ENCODE measurements at places on chromosomes 5 and 9.

DNA sequence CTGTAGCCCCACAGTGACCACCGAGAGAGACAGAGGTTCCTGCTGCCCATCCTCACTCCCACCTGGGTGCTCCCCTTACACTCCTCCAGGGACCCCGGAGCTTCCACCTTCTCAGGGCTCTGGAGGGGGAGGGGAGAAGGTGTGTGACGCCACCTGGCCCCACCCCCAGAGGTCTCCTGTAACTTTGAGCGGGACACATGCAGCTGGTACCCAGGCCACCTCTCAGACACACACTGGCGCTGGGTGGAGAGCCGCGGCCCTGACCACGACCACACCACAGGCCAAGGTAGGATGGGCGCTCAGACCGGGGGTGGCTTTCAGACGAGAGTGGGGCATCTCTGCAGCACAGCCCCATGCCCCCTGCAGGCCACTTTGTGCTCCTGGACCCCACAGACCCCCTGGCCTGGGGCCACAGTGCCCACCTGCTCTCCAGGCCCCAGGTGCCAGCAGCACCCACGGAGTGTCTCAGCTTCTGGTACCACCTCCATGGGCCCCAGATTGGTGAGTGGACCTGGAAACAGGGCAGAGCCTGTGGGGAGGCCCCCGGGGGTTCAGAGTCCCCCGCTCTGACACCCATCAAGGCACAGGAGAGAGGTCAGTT, 4.5 kb downstream of the MAMDC4 start:
- no peak for DNase-seq

DNA sequence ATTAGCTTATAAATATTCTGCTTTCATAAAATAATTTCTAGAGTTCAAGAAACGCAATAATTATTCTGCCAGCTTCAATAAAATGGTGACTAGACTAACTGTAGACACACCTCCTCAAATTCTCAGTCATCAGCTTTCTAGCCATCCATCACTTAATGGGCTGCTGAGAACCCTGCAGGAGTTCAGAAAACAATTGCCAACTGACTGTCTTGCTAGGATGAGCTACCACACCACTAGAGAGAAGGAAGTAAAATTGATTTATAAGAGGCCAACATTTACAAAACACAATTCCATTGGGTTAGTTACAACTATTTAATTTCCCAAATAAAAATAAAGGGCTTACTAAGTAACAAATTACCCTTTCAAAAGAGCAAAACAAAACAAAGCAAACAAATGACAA, 126.5 kb upstream of the PAPPA start:
- DNase-seq, result no peak

- DNase-seq, result no peak
These were observed 77.5 kb upstream of the TGFBR1 start for GRCh38 chr9:99027443-99027842.

- DNase-seq, result no peak
These were observed 22.1 kb downstream of the ADRB2 start for GRCh38 chr5:148848393-148849031.

DNA sequence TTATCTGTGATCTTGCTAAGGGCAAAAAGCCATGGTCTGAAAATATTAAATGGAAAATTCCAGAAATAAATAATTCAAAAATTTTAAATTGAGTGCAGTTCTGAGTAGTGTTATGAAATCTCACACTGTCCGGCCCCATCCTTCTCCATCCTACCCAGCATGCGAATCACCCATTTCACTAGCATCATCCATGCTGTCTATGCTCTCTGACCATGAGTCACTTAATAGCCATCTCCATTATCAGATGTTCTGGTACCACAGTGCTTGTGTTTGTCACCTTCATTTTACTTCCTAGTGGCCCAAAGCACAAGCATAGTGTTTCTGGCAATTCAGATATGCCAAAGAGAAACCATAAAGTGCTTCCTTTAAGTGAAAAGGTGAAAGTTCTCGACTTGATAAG, 63.3 kb upstream of the SMC5 start:
- no peak for DNase-seq

GRCh38 chr5:177588413-177588909, 3.5 kb upstream of the TMED9 start:
- no peak for DNase-seq

DNA sequence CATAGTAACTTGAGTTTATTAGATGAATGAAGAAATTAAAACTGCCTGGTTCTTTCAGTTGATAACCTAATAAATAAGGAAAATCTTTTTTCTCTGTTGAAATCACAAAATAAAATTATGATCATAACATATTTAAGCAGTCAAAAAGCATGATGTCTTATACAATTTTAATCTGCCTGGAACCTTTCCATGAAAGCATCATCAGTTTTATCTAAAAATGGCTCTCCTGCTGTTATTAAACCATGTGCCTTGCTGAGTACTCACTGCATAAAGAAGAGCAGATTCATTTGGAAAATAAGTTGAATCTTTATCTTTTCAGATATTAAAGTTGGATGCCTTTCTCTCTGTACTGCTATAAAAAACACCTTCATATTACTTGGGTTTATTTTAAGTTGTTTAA, 148.8 kb downstream of the SLC24A2 start:
- DNase-seq, result no peak

DNA sequence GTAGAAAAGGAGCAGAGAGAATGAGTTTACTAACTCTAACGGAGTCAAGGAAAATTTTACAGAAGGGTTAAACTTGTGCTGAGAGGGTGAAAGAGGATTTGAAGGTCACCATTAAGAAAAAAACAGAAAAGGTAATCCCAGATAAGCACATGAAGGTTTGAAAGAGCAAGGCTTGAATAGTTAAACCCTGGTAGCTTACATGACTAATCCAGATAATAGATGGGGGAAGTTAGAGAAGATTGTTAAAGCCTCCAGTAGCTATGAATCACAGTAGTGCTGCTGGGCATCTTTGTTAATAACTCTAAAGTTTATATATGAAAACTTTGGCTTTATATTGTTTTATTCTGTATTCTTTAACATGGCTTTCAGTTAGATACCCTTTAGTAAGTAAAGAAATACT, 354.5 kb upstream of the FTMT start:
- DNase-seq, result no peak

DNA sequence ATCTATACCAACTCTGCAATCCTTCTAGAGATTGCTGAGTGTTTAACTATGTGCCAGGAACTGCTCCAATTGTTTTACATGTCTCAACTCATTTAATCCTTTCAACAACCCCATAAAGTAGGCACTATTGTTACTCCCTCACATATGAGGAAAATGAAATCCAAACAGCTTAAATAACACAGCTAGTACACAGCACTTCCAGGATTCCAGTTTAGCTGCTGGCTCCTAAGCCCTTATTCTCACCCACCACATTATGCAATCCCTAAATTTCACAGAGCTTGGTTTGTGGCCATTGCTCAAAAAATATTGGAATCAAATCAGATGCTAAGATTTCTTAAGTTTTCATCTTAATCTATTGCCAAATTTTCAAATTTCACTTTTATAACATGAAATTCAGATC, 84.9 kb downstream of the PRELID2 start:
- DNase-seq, result no peak

DNA sequence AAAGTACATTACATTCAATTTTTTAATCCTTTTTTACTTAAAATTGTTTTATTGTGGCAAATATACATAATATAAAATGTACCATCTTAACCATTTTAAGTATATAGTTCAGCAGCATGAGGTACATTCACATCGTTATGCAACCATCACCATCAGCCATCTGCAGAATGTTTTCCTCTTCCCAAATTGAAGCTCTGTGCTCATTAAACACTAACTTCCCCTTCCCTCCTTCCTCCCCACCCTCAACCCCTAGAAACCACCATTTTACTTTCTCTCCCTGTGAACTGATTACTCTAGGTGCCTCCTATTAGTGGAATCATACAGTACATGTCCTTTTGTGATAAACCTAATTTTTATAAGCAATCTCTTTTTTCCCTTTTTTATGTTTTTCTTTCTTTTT, 15.6 kb downstream of the TEX53 start:
- DNase-seq, result no peak

DNA sequence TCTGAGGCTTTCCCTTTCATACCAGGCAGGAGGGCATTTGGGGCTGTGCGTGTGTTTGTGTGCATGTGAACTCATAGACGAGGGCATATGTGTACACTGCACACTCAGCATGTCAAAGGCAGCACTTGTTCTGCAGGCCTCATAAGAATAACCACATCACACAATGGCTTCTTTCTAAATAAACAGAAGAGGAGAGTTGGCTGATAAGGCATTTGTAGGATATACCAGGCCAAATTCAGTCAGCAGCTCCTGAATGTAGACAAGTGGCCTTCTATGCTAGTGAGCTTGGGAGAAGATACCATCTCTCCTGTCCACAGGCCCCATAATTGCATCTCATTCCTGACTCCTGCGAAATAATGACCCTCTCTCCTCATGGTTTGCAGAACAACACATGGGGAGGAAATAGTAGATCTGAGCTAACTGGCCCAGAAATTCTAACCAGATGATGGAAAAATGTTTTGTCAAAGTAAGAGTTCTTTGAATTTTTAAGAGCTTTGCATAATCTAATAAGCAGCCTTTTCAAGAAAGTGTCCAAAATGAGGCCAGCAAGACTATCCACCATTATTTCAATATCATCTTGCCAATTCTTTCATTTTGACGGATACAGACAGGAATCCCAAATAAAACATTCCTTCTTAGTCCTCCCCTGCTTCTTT, 60.5 kb upstream of the GAS1 start:
- no peak for DNase-seq

DNA sequence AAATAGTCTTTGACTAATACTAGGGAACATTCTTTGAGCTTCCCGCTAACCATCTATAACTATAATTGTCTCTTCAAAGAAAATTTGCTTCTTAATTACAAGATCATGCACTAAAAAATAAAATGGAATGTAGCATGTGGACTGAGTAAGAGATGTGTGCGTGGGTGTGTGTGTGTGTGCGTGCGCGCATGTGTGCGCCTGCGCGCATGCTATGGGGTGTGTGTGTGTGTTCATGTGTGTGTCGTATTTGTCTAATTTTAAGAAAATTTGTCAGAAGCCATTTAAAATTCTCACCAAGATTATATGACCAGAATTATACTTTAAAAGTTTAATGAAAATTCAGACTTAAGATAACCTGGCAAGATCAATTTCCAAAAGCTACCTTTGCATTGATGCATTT, 593.0 kb downstream of the ACTL7B start:
- no peak for DNase-seq

DNA sequence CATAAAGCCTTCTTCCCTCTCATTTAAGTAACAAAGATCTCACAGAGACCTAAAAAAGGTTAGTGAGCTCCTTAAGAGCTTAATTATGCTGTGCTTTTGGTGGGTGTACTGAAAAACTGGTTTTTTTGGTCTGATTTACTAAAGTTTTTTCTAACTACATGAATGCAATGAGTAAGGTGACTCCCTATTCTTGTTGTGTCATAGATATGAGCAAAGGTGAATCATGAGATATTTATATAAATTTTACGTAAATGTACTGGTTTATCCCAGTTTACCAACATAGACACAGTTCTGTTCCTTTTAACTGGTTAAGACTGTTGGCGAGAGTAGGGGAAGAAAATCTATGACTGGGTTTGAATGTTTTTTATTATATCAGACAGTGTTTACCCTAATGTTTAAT, 250.5 kb downstream of the NR2F1-AS1 start:
- DNase-seq, result no peak

DNA sequence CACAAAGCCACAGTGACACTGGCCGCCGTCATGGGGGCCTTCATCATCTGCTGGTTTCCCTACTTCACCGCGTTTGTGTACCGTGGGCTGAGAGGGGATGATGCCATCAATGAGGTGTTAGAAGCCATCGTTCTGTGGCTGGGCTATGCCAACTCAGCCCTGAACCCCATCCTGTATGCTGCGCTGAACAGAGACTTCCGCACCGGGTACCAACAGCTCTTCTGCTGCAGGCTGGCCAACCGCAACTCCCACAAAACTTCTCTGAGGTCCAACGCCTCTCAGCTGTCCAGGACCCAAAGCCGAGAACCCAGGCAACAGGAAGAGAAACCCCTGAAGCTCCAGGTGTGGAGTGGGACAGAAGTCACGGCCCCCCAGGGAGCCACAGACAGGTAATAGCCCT, 26.1 kb downstream of the HRH2 start:
- no peak for DNase-seq

DNA sequence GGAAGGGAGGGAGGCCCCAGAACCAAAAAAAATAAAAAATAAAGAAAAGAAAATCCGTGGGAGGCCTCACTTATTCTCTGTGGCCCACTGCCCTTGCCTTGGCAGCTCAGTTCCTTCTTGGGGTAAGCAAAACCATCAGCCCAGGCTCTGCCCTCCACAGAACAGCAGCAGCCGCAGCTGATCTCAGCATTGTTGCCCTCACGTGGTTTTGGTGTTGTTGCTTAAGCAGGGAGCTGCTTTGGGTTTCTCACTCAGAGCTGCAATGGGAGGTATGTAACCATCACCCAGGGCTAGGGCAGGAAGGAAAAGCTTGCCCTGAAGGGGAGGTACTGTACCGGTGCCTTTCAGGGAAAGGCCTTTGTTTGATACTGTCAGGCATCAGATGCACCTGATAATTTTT, 374.7 kb upstream of the WWC1 start:
- no peak for DNase-seq

DNA sequence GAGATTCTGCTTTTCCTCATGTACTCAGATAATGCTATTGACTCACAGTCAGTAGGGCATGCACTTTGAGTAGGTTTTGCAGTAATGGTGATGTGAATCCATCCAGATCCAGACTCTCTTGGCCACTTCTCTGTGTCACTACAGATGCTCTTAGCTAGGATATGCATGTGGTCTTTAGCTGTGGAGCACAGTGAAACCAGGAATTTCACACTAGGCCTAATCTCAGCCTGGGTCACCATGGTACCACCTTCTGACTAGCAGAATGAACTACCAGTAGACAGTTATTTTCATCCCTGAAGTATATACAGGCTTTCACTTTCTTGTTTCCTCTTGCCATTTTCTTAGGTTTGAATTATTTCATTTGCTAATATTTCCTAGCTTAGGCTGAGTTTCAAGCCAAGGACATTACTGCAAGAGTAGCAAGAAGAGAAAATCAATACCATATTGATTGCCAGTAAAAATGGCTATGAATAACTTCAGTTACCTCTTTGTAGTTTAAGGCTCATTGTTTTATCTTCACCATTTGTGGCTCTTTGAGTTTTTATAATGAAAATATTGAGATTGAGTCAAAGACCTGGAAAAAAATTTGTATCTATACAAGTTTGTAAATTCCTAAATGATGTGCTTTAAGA, 28.4 kb upstream of the CSNK1G3 start:
- DNase-seq, result no peak

DNA sequence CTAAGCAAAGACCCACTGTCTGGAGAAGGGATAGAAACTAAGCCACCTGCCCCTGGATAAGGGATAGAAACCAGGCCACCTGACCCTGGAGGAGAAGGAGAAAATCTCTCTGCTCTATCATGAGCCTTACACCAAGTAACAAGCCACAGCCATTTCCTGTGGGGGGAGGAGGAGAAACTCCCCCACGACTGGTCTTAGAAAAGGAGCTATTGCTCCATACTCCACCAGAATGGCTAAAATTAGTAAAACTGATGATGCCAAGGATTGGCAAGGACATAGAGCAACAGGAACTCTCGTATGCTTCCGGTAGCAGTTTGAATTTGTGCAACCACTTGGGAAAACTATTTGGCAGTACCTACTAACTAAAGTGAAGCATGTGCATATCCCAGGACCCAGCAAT, 70.8 kb downstream of the ACTL7B start:
- DNase-seq, result no peak
